ENCODE measurements at places on chromosomes 6 and 20. TPM values are rescaled to one million over a fixed set of nuclear protein-coding genes. Genes with fewer than 3 reads are reported as not detected.
A peak's percentile ranks its signal among the peaks of the same experiment; 100 is the strongest.

DNA sequence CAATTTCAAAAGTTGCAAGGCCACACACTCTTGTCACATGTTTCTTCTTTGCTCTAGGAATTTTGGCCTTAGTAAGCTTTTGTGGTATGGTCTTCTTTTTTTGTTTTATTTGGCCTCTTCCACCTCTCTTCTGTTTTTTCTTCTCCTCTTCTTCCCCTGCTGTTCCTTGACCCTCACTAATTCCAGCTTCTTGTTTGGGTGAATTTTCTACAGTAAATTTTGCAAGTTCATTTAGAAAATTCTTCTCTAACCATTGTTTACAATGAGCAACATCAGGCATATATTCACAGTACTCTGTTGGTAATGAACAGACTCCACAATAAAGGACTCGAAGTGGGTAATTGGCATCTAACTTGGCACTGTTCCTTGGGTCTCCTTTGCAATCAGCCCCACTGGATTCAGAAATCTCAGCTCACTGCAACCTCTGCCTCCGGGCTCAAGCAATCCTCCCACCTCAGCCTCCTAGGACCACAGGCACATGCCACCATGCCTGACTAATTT is 5.0 kb downstream of the ASIP start:
- no peak for DNase-seq

MRPS18B gene
- polyA plus RNA-seq = 59.6 TPM

BLTP3A gene
- polyA plus RNA-seq = 15.9 TPM

HACE1 gene
- 9.4 TPM for polyA plus RNA-seq

RAB32 gene
- polyA plus RNA-seq = 12.0 TPM

DNA sequence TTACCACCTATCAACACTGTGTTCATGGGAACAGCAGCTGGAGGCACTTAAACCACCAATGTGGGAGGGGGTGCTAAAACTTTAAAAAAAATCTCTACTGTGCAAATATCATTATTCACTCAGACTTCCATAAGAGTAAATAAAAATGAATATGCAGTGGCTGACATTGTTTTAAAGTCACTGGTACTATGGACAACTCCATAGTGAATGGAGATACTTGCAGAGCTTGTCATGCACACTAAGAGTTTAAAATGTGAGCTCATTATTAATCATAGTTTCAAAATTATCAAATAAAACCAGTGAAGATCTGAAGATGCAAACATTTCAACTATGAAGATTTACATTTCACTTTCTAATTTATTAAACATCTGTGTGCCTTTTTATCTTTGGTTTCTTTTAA is 54.4 kb downstream of the RFX6 start:
- no peak for DNase-seq

DNA sequence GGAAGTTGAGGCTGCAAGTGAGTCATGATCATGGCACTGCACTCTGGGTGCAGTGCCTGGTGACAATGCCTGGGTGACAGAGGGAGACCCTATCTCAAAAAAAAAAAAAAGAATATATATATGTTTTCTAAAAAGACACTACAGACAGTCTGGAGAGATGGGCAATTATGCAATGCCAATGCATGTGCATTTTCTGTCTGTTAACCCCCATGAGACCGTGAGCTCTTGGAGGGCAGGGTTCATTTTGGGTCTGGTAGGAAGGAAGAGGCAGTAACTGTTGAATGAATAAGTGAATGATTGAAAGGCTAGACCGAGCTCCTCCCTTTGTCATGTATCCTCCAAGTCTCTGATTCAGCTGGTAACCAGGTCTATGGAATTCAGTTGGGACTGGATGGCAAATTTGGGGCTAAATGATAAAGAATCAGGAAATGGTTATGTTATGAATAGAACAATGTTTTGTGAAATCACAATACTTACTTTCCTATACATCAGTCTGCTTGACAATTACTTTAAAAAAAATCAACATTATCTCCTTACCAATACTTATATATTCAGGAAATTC is 5.6 kb upstream of the BLCAP start:
- no peak for DNase-seq

GRCh38 chr20:582204-582603 is 27.9 kb downstream of the TCF15 start:
- DNase-seq = no peak

- no peak for DNase-seq
Observed at GRCh38 chr6:66605971-66606370, 898.9 kb upstream of the EYS start.

PNLDC1 gene
- 0.39 TPM for polyA plus RNA-seq

EPHA7 gene
- 3.5 TPM for polyA plus RNA-seq

- no peak for DNase-seq
Observed at GRCh38 chr6:57313009-57313408, 4.4 kb upstream of the PRIM2 start.

GRCh38 chr6:42819803-42820511 is 38.1 kb downstream of the BICRAL start:
- no peak for DNase-seq

- DNase-seq = no peak
Observed at GRCh38 chr6:80967609-80968008, 784.9 kb downstream of the TENT5A start.

DNA sequence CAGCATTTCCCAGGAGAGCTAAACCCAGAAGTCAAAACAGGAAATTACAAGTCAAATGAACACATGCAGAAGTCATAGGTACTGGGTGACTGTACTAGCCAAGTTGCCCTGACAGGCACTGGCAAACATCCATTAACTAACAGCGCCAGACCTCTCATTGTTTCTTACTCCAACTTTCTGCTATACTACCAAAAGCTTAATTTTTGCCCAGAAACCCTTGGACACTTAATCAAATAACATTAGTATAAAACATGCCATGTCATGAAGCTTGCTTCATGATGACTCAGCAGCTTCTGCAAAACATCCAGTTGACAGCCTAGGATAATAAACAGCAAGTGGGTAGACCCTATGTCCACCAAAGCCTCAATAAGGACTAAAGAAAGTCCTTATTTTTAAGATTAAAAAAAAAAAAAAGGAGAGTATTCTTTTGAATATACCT is 3.5 kb downstream of the NUP153 start:
- DNase-seq = no peak

- peak; percentile 63 for DNase-seq
Observed at GRCh38 chr20:25058051-25058846, at the start of gene ACSS1. Gene ACSS1, minus strand, starts transcription at chr20:25058139. Its CDS starts 37 bp downstream, at chr20:25058102.

GRCh38 chr6:25309886-25310285 is 30.7 kb downstream of the CARMIL1 start:
- DNase-seq = no peak

CD24 gene
- 7.0 TPM for polyA plus RNA-seq

DNA sequence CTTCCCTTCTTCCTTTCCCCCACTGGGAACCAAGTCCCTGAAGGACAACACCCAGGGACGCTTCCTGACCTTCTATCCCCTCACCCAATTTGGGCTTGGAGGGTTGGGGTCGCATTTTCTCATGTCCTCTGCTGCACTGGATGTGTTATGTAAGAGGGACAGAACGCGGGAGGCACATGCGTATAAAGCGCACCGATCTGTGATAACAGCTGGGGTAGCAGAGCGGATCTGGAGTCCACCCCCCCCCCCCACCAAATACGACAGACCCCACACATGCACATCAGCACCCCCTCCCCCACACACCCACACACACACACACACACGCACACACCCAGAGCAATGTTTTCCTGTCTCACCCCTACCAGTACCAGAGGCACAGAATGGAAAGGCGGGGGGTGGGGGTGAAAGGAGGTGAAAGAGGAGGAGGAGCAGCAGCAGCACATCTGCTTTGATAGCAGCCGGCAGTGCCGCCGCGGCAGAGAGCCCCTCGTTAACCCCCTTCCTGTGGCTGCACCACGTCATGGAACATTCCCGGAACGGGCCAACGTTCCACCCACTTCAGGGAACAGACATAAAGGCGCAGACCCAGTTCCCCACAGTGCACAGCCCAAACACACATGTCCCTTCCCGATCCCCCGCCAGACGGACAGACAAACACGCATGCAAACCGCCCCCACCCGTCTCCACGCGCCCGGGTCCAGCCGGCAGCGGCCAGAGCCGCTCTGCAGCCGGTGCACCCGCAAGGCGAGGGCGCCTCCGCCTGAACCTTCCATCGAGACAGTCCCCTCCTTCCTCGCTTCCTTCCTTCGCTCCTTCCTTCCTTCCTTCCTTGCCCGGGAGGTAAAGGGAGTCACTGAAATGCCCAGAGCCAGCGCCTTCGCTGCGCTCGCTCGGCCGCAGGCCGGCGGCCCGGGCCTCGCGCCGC is 590 bp downstream of the HIVEP2 start:
- DNase-seq = peak; percentile 93

SSTR4 gene
- not detected for polyA plus RNA-seq

DNA sequence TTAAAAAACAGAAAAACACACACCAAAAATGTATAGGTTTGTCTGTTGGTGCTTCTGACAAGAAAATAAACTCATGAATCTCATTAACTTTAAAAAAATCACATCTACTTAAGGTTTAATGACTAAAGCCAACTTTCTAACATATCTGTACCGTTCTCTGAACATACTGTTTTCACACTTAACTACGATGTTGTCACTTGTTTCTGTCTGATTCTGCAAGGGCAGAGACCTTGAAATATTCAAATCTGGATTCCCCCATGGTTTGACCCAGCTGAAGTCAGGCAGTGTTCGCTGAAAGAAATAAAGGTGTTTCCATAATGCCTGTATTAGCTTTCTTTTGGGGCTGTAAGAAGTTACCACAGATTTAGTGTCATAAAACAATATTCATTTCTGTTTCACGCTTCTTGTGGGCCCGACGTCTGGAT is 2.7 kb upstream of the ASXL1 start:
- no peak for DNase-seq

CLDN20 gene
- 0.54 TPM for polyA plus RNA-seq

- no peak for DNase-seq
Observed at GRCh38 chr20:59640267-59640666, 35.9 kb downstream of the PHACTR3 start.

DNA sequence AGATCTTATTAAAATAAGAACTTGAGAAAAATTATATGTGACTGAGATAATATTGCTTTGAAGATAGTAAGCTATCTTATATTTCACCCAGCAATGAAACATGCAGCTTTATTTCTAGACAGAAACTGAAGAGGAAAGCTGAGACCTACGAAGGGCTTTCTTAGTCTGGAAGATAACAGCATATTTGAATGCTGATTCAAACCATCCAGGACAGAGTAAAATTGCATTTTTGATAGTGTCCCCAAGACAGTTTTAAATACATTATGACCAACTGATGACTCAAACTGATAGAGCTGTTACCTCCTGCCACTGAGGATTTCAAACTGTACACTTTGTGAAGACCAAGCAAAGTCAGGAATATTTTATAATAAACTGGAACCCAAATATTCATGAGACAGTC is 409.6 kb downstream of the GRIK2 start:
- no peak for DNase-seq

DNA sequence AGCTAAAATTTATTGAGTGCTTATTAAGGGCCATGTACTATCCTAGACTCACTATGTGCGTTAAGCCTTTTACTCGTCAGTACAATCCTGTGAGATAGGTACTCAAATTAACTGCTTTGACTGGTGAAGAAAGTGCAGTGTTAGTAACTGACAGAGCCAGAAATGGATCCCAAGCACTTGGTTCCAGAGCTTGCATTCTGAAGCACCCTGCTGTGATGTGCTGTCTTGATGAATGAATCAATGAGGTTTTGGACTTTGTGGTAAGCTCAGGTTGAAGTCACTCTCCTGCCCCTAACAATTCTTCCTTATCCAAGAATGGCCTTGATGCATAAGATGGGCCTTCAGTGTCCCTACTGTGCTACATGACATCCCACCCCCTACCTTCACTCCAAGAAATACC is 3.7 kb downstream of the STX11 start:
- no peak for DNase-seq

DNA sequence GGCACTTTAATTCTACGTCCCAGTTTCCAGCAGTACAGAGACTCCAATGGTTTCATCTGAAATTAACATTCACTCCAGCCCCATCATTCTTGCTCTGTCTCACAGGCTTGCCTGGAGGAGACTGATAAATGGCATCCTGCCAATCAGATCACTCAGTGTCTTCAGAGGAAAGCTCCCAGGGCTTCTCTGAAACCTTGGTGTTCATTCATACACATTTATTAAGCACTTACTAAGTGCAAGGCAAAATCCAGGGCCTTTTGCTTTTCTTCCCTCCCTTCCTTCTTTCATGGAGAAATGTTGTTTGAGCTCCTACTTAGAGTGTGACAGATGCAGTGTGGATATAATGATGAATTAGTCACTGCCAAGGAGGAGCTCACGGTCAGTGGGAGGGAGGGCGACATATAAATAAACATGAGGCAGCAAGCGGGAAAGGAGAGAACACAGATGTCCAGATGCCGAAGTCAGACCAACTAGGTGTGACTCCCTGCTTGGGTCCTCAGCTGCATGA is 106.7 kb upstream of the DTNBP1 start:
- no peak for DNase-seq

- DNase-seq = no peak
Observed at GRCh38 chr6:139149383-139149782, 14.5 kb downstream of the HECA start.

- no peak for DNase-seq
Observed at GRCh38 chr6:44390158-44390683, 2.7 kb downstream of the CDC5L start.

DNA sequence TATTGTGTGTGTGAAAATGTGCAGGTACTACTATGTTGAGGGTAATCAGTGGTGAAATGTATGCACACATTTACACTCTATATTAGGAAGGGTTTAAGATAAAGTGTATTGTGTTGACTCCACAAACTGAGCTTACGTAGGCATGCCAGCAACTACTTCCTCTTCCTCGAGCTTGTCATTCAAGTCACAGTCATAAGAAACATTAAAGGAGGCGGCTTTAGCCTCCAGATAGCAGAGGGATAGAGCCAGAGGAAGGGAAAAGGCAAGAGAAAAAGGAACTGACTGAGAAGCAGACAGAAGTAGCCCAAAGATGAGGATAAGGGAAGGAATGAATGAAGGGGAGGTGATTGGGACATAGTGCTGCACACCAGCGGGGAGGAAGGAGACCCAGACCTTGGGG is 55.2 kb downstream of the SMLR1 start:
- DNase-seq = no peak

DNA sequence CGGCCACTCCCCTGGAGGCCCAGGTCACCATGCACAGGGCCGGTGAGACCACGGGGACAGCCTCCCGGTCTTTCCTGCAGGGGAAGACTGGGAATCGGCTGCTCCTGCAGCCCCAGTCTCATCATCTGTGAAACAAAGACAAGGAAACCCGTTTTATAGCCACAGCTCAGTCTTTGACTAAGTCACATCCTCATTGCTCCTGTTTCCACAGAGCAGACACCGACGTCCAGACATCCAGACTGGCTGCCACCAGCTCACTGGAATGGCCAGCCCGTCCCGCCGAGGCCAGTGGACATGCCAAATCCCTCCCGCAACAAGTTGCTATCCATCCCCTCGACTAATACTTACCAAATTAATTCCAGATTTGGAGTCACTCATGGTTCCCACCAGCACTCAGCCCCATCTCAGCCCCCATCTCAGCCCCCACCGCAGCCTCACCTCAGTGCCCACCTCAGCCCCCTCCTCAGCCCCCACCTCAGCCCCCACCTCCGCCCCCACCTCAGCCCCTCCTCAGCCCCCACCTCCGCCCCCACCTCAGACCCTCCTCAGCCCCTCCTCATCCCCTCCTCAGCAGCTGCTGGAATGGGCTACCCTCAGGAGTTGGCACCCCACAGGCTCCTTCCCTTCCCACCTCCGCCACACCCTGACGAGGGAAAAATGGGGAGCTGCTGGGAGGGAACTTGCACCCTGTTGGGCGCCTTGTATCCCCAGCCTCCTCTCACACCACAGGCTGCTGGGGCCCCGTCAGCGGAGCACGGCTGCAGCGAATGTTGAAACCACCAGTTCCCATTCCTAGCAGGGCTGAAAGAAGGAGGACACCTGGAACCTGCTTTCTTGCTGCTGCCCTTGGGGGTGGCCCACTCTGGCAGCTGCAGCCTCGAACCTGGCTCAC is 48.7 kb downstream of the YTHDF1 start:
- DNase-seq = no peak

- DNase-seq = no peak
Observed at GRCh38 chr6:163952005-163952404, 537.5 kb downstream of the QKI start.
